NCI-H460 (cell line): ENCODE measurements at places on chromosomes 13 and 19. TPM values are rescaled to one million over a fixed set of nuclear protein-coding genes. Genes with fewer than 3 reads are reported as not detected.

PDX1 gene
- 0.12 TPM in 1 of 2 replicates, not detected in the other for total RNA-seq

PSG4 gene
- not detected in 2 replicates for total RNA-seq

CFD gene
- 9.2 and 14.1 TPM in 2 replicates for total RNA-seq

EXOC3L2 gene
- not detected in 2 replicates for total RNA-seq

MAST1 gene
- total RNA-seq = 1.7 TPM in 2 replicates

EEF2 gene
- total RNA-seq = 2,185 and 2,326 TPM in 2 replicates

FCHO1 gene
- 4.1 and 4.6 TPM in 2 replicates for total RNA-seq

FFAR2 gene
- not detected in 2 replicates for total RNA-seq

CLEC4M gene
- 0.05 TPM in 1 of 2 replicates, not detected in the other for total RNA-seq
